ENCODE measurements at places on chromosomes 2 and 18. TPM values are rescaled to one million over a fixed set of nuclear protein-coding genes. Genes with fewer than 3 reads are reported as not detected.
A peak's percentile ranks its signal among the peaks of the same experiment; 100 is the strongest.

EVX2 gene
- total RNA-seq, result not detected

GRCh38 chr2:104758199-104758620 lies 95.7 kb upstream of the POU3F3 start:
- H3K4me1 ChIP-seq, result no peaks in the 10 kb centered on the region
- no peak for DNase-seq
- H3K27me3 ChIP-seq, result peaks cover 16% of the 10 kb centered on the region
- H3K4me3 ChIP-seq, result no peak overlapping the region
- H3K27ac ChIP-seq, result no peak overlapping the region

DNA sequence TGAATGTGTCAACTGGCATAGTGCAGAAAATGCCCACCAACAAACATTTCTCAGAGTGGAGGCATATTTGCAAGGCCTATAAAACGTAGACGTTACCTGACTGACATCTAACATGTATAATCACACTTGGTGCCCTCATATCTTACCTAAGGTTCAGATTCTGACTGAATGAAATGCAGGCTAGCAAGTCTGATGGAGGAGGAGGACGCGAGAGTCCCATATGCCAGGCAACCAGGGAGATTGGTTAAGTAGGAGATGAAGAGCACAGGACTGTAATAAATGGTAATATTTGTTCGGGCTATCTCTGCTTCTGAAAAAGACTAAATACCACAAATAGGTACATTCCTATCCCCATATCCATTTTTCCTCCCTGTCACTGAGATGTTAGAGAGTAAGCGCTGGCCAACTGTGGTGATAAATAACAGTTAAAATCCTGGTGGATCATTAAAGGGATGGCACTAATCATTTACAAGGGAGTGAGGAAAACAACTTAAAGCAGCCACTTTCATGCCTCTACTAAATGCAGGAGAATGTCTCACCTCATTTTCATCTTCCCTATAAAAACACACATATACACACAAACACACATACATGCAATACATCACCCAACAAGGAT lies 217.2 kb downstream of the TMEM163 start:
- H3K36me3 ChIP-seq, result no peaks in the 10 kb centered on the region
- no peak overlapping the region for H3K27ac ChIP-seq
- no peak for DNase-seq
- no peak overlapping the region for H3K4me3 ChIP-seq
- no peaks in the 10 kb centered on the region for H3K4me1 ChIP-seq

- DNase-seq, result peak; percentile 31
- H3K36me3 ChIP-seq, result no peaks in the 10 kb centered on the region
- H3K27ac ChIP-seq, result no peak overlapping the region
- H3K27me3 ChIP-seq, result peaks cover 13% of the 10 kb centered on the region
Observed at GRCh38 chr18:63963615-63964256, 6.1 kb upstream of the SERPINB8 start.

- H3K27ac ChIP-seq, result no peak overlapping the region
- no peaks in the 10 kb centered on the region for H3K4me1 ChIP-seq
- no peaks in the 10 kb centered on the region for H3K27me3 ChIP-seq
- no peak for DNase-seq
- H3K4me3 ChIP-seq, result no peak overlapping the region
Observed at GRCh38 chr2:23692263-23692662, 234.7 kb downstream of the ATAD2B start.

DNA sequence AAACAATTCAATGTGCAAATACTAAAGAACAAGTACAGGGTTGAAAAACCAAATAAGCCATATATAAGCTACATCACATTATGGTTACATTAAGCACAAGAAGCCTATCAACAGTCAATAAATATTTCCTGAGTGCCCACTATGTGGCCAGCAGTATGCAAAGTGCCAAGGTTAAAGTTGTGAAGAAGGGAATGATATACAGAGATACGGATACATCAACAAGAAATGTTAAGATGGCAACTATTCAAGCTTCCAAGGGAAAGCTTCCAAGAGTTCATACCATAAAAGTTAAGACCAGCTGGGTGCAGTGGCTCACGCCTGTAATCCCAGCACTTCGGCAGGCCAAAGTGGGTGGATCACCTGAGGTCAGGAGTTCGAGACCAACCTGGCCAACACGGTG lies 14.0 kb downstream of the DYM start:
- no peak overlapping the region for H3K27ac ChIP-seq
- H3K36me3 ChIP-seq, result peaks cover 6% of the 10 kb centered on the region
- H3K27me3 ChIP-seq, result no peaks in the 10 kb centered on the region

DNA sequence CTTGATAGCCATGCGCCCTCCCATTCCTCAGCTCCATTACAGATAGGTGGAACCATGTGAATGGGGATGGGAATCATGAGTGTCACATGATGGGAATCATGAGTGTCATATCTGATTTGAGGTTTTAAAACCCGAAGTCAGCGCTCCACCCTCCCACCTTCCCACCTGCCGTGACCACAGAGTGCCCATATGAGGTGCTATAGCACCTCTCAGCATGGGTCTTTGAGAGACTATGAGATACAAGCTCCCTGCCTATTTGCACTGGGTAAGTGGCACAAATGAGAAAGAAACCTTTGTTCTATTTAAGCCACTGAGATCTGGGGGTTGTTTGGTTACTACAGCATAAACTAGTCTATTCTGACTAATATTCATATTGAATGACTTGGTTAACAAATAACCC lies 78.5 kb upstream of the PTPRM start:
- H3K27ac ChIP-seq, result no peak overlapping the region
- no peak for DNase-seq
- H3K27me3 ChIP-seq, result no peaks in the 10 kb centered on the region
- peaks cover 13% of the 10 kb centered on the region for H3K4me1 ChIP-seq
- no peaks in the 10 kb centered on the region for H3K36me3 ChIP-seq

- H3K4me1 ChIP-seq, result peaks cover 7% of the 10 kb centered on the region
- H3K27ac ChIP-seq, result no peak overlapping the region
- H3K27me3 ChIP-seq, result no peaks in the 10 kb centered on the region
- H3K4me3 ChIP-seq, result no peak overlapping the region
- DNase-seq, result no peak
Observed at GRCh38 chr2:162106146-162106551, 32.1 kb upstream of the DPP4 start.

DNA sequence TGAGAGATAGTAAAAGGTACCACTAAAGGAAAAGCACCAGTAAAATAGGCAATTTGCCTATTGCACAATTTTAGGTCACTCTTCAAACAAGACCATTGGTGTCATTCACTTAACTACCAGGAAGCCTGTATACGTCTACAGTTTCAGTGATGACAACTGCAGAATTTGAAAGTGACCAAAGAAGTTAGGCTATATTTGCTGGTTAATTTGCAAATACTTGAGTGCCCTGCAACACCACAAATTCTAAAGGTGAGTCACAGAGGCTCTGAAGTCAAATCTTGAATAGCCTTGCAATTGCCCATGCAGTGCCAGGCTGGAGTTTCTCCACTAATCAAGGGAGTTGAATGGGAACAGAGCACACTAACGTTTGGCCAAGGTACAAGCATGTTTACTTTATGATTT lies 128.7 kb upstream of the CCDC68 start:
- DNase-seq, result no peak
- H3K36me3 ChIP-seq, result no peaks in the 10 kb centered on the region
- no peak overlapping the region for H3K27ac ChIP-seq
- H3K27me3 ChIP-seq, result no peaks in the 10 kb centered on the region

DNA sequence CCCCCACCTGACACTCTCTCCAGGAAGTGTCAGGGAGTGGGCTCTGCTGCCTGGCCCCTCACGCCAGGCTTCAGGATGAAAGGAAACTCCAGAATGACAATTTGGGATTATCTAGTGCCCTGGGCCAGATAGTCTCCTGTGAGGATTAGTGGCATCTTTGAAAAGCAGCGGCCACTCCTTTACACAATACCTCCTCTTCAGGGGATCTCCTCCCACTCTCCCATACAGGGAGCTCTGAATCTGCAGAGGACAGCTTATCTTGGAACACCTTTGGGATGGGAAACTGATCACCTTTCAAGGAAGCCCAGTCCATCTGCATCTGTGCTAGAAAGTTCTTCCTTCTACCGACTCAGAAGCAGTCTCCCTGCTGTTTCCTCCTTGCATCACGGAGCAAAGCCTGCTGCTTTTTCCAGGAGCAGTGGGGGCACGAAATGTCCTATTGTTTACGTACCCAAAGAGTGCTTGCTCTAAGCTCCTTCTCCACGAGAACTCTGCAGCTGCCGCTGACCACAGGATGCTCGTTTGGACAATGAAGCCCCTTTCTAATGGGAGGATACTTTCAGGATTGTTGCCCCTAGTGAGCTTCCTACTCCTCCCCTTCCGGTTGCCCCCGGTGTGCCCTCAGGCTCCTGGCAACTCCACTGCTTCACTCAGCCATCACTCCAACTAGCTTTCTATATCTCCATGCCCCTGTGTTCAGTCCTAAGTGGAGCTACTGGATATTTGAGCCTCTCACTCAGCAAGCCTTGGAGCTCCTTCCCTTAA lies 31.5 kb downstream of the SIX3 start:
- no peak overlapping the region for H3K27ac ChIP-seq
- H3K36me3 ChIP-seq, result no peaks in the 10 kb centered on the region
- no peaks in the 10 kb centered on the region for H3K27me3 ChIP-seq
- no peak for DNase-seq
- H3K4me3 ChIP-seq, result no peak overlapping the region
- H3K4me1 ChIP-seq, result no peaks in the 10 kb centered on the region

DNA sequence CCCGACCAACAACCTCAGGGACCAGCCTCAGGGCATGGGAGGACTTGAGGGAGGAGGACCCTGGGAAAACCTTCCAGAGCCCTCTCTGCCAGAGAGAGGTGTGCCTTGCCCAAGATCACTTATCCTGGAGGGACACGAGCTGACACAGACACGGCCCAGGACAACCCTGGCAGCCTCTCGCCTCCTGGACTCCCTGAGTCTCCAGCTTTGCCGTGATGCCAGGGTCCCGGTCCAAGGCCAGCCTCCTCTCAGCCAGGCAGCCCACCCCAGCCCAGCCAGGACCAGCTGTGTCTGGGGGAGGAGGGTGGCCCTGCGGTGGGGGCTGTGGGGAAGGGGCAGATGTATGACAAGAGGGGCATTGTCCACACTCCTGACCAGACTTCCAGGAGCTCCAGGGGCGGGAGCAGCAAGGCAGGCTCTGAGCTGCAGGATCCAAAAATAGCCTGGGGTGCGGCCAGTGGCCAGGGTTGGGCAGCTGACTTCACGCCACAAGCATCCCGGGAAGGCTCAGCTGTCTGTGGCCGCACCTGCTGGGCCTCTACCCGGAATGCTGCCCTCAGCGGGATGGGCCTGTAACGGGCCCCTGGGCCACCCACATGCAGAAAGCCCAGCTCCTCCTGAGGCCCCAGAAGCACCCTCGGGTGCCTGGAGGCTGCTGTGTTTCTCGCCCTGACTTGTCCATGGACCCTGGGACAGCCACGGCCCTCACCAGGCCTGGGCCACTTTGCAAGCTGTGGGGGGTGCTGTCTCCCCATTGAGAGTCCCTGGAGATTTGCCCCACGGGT lies 65.5 kb upstream of the GPC1 start:
- H3K27me3 ChIP-seq, result no peaks in the 10 kb centered on the region
- no peak overlapping the region for H3K4me3 ChIP-seq
- H3K4me1 ChIP-seq, result peaks cover 49% of the 10 kb centered on the region
- peak overlapping the region; percentile 92 for H3K27ac ChIP-seq

DNA sequence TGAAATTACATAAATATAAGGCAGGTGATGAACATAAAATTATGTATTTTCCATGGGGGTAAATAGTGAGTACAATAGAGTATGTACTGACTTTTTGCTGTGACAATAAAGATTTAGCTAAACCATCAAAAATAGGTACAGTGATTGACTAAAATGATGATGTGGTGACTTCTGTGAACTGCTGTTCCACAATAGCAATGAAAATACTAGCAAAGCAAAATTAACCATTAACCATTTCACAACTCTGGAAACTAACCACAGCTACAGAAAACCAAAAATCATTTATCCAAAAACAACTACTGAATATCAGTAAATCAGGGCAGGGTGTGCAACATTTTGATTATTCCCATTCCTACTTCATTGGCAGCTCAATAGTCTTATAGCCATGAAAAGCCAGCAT lies 161.4 kb upstream of the GYPC start:
- DNase-seq, result no peak
- no peaks in the 10 kb centered on the region for H3K4me1 ChIP-seq
- no peaks in the 10 kb centered on the region for H3K27me3 ChIP-seq
- H3K4me3 ChIP-seq, result no peak overlapping the region
- H3K36me3 ChIP-seq, result no peaks in the 10 kb centered on the region

DNA sequence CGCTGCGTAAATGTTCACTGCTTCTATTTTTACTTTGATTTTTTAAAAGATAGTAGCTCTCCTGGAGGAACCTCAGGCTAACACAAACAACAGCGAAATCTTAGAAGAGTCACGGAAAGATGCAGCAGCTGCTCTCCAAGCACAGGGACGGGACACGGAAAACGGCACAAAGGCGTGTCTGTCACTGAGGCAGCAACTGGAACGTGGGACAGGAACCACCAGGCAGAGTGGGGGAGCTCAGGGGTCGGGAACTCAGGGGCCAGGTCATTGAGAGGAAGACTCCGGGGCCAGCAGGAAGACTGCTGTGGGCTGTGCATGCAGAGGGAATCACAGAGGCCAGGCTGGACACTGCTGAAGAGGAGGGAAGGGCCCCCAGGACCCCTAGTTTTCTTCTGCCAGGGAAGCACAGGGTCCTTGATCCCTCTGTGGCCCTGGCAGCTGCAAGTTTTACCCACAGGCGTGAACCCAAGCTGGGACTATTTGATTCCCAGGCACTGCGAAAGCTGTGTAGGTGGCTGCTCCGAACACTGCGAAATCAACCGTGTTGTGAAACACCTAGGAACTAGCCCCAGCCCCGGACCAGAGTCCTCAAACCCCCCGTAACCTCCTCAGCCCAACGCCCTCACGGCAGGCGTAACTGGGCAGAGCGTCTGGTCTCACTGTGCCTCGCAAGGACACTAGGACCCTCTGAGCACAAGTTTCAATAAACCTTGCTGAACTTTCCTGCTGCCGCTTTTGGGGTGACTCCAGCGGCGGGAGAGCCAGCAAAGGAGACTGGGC lies 263.0 kb downstream of the EIPR1 start:
- DNase-seq, result no peak
- no peak overlapping the region for H3K4me3 ChIP-seq
- H3K4me1 ChIP-seq, result no peaks in the 10 kb centered on the region
- no peaks in the 10 kb centered on the region for H3K27me3 ChIP-seq
- no peak overlapping the region for H3K27ac ChIP-seq

- no peak overlapping the region for H3K27ac ChIP-seq
- H3K4me1 ChIP-seq, result peaks cover 27% of the 10 kb centered on the region
Observed at GRCh38 chr2:158042666-158043065, 59.0 kb upstream of the UPP2 start.

GRCh38 chr2:54947136-54947535 lies 103.1 kb downstream of the RTN4 start:
- no peaks in the 10 kb centered on the region for H3K4me1 ChIP-seq
- DNase-seq, result no peak
- no peaks in the 10 kb centered on the region for H3K36me3 ChIP-seq

- H3K4me3 ChIP-seq, result no peak overlapping the region
- H3K36me3 ChIP-seq, result no peaks in the 10 kb centered on the region
- no peaks in the 10 kb centered on the region for H3K27me3 ChIP-seq
- no peak for DNase-seq
- H3K27ac ChIP-seq, result no peak overlapping the region
Observed at GRCh38 chr2:36609507-36609906, 11.5 kb upstream of the FEZ2 start.

Measured in heart right ventricle (tissue), 16 donors.